ENCODE measurements at places on chromosomes 13 and 19. TPM values are rescaled to one million over a fixed set of nuclear protein-coding genes. Genes with fewer than 3 reads are reported as not detected.

- peaks cover 32% of the 10 kb centered on the region for H3K4me1 ChIP-seq
- peak within 1 kb of the TSS; percentile 78 for H3K4me3 ChIP-seq
- peak within 1 kb of the TSS; percentile 80 for H3K27ac ChIP-seq
- H3K36me3 ChIP-seq: no peaks in the 10 kb centered on the region
- DNase-seq: peak; percentile 96
Measured at GRCh38 chr13:24160458-24161009, at the start of gene SPATA13. SPATA13 (plus strand) TSS chr13:24160720; CDS start chr13:24222930, 62,210 bp downstream.

DNA sequence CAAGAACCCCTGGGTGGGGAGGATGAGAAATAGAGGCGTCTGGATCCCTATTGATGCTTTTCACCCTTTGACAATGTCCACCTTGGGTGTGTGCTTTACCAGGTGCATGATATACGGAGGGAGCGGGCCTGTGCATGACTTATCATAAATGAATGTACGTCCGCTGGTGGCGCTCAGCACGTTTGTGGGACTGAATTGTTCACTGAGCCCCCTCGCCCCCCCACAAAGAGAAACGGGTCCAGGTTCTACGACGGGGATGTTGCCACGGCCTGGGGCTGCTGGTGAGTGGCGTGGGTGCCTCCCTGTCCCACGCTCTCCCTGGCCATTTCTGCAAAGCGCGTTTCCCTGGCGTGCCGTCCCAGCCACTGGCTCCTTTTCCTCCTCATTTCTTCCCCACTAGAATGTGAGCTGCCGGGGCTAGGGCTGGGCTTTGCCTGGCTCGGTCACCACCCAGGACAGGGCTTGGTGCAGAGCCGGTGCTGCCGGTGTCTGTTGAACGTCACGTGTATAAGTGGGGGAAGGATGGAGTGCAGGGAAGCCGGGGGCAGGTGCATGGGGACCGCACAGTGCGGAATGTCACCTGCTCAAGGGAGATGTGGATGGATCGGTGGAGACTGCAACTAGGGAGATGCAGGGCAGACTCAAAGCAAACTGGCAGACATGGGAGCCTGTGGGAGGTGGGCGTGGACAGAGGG, 21.6 kb downstream of the LRRC4B start:
- H3K27me3 ChIP-seq: no peaks in the 10 kb centered on the region
- H3K4me1 ChIP-seq: no peaks in the 10 kb centered on the region
- H3K27ac ChIP-seq: no peak overlapping the region

GRCh38 chr13:23754506-23754905, 134.7 kb downstream of the MIPEP start:
- peaks cover 2% of the 10 kb centered on the region for H3K36me3 ChIP-seq
- no peak for DNase-seq
- H3K4me3 ChIP-seq: no peak overlapping the region
- peaks cover 20% of the 10 kb centered on the region for H3K4me1 ChIP-seq
- H3K27me3 ChIP-seq: no peaks in the 10 kb centered on the region

- no peak for DNase-seq
- no peak overlapping the region for H3K27ac ChIP-seq
- H3K4me3 ChIP-seq: no peak overlapping the region
- no peaks in the 10 kb centered on the region for H3K36me3 ChIP-seq
- no peaks in the 10 kb centered on the region for H3K4me1 ChIP-seq
Measured at GRCh38 chr19:38517321-38517720, 83.8 kb downstream of the RYR1 start.

GRCh38 chr19:35790981-35791813, 15.8 kb downstream of the ARHGAP33 start:
- no peaks in the 10 kb centered on the region for H3K36me3 ChIP-seq
- no peak overlapping the region for H3K4me3 ChIP-seq
- peaks cover 26% of the 10 kb centered on the region for H3K27me3 ChIP-seq
- no peak for DNase-seq

- no peaks in the 10 kb centered on the region for H3K27me3 ChIP-seq
- no peak overlapping the region for H3K4me3 ChIP-seq
- DNase-seq: no peak
- H3K27ac ChIP-seq: no peak overlapping the region
- H3K4me1 ChIP-seq: no peaks in the 10 kb centered on the region
Measured at GRCh38 chr19:30309176-30309575, 63.0 kb upstream of the ZNF536 start.

- no peaks in the 10 kb centered on the region for H3K27me3 ChIP-seq
- no peak for DNase-seq
- H3K27ac ChIP-seq: peak overlapping the region; percentile 78
- H3K36me3 ChIP-seq: no peaks in the 10 kb centered on the region
- H3K4me1 ChIP-seq: peaks cover 20% of the 10 kb centered on the region
Measured at GRCh38 chr13:113420833-113421600, 32.3 kb downstream of the ADPRHL1 start.

GRCh38 chr13:98461486-98462240, 115.2 kb downstream of the STK24 start:
- H3K36me3 ChIP-seq: peaks cover 49% of the 10 kb centered on the region
- no peaks in the 10 kb centered on the region for H3K27me3 ChIP-seq
- peaks cover 22% of the 10 kb centered on the region for H3K4me1 ChIP-seq
- no peak overlapping the region for H3K4me3 ChIP-seq
- no peak for DNase-seq
- H3K27ac ChIP-seq: no peak overlapping the region

GRCh38 chr19:49639401-49640112, 386 bp downstream of the RRAS start:
- no peak for DNase-seq
- H3K4me1 ChIP-seq: peaks cover 75% of the 10 kb centered on the region
- H3K36me3 ChIP-seq: peaks cover 24% of the 10 kb centered on the region
- peak overlapping the region; percentile 97 for H3K4me3 ChIP-seq

GRCh38 chr19:33302175-33302973, at the start of gene CEBPA:
CEBPA (minus strand) TSS chr19:33302534; CDS start chr19:33302414, 120 bp downstream.
- H3K4me1 ChIP-seq: peaks cover 59% of the 10 kb centered on the region
- no peaks in the 10 kb centered on the region for H3K36me3 ChIP-seq
- peak within 1 kb of the TSS; percentile 89 for H3K4me3 ChIP-seq

DNA sequence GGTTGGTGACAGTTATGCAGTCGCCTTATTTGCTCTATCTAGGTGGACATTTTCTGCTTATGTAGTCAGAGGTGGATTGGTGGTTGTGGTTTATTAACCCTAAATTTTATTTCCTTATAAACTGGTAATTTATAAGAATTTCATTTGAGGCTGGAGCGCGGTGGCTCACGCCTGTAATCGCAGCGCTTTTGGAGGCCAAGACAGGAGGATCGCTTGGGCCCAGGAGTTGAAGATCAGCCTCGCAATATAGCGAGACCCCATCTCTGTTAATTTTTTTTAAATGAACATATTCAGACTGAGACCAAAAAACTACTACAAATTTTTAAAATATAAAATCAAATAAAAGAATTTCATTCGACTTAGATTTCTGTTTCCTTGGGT, 810 bp downstream of the ZNF627 start:
- no peaks in the 10 kb centered on the region for H3K27me3 ChIP-seq
- H3K27ac ChIP-seq: peak overlapping the region; percentile 93
- H3K36me3 ChIP-seq: no peaks in the 10 kb centered on the region
- DNase-seq: no peak
- H3K4me1 ChIP-seq: peaks cover 40% of the 10 kb centered on the region
- peak overlapping the region; percentile 94 for H3K4me3 ChIP-seq

DNA sequence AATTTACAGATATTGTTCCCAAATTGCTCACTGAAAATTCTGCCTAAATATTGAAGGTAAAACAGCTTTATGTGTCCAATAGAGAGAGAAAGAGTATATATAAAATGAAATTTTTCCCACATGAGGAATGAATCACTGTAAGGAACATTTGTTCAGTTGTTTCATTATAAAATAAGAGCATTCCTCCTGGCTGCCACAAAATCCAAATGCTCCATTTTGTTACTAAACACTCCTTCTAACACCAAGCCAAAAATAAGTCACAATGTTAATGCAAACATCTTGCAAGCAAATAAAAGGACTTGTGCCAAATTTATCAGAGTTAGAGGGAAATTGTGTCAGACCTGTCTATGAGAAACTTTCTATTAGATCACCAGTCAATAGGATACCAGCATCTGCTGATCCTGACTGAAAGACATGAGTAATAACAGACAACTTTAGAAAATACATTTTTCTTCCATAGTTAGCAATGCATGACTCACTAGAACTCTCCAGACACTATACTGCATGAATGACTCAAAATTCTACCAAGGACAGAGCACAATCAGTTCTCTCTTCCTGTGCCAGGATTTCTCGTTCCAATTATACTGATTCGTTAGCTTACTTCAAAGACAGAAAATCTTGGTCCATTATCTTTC, 83.5 kb upstream of the FNDC3A start:
- no peak for DNase-seq
- H3K27me3 ChIP-seq: no peaks in the 10 kb centered on the region
- no peak overlapping the region for H3K4me3 ChIP-seq
- peaks cover 11% of the 10 kb centered on the region for H3K4me1 ChIP-seq
- no peaks in the 10 kb centered on the region for H3K36me3 ChIP-seq

DNA sequence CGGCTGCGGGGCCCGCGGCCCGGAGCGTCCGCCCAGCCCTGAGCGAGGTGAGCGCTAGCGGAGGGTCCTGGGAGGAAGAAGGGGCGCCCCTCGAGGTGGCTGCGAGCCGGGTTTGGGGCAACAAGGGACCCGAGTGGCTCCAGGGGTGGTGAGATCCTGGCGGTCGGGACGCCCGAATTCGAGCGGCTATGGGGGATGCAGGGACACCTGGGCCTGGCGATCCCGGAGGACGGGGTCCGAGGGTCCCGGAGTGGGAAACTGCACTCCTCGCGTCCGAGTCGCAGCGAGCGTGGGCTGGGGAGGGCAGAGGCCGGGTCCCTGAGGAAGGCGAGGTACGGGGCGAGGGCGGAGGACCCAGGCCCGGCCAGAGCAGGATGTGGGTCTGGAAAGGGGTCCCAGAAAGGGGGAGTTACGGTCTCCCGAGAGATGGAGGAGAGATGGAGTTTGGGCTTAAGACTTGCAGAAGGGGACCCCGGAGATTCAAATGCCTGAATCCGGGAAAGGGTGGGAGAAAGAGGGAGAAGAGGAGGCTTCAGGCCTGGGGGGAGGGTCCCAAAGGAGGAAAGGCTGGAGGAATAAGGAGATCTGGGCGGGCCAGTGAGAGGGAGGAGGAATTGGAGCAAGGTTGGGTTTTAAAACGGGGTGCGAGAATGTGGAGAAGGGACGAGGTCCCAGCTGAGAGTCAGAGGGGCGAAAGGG, 542 bp downstream of the CACNG7 start:
- peaks cover 29% of the 10 kb centered on the region for H3K4me1 ChIP-seq
- H3K27me3 ChIP-seq: peaks cover 97% of the 10 kb centered on the region
- H3K27ac ChIP-seq: no peak overlapping the region
- no peak overlapping the region for H3K4me3 ChIP-seq
- DNase-seq: no peak
- H3K36me3 ChIP-seq: no peaks in the 10 kb centered on the region

DNA sequence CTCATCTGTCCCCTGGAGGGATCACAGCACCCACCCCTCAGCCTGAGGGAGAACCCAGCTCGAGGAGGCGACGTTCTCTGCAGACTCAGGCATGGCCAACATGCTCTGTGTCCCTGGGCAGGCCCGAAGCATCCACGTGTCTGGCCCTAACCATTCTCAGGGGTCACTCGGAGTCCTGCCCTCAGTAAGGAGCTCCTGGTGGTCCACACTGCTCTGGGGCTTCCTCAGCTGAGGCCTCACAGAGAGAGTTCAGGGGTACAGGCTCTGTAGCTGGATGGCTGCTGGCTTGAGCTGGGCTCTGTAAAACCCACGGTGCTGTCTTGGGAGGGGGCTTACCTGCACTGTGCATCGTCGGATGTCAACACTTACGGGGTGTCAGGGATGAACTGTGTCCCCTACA, 4.4 kb upstream of the SIGLEC8 start:
- no peaks in the 10 kb centered on the region for H3K27me3 ChIP-seq
- H3K36me3 ChIP-seq: no peaks in the 10 kb centered on the region
- DNase-seq: no peak
- H3K4me1 ChIP-seq: no peaks in the 10 kb centered on the region

DNA sequence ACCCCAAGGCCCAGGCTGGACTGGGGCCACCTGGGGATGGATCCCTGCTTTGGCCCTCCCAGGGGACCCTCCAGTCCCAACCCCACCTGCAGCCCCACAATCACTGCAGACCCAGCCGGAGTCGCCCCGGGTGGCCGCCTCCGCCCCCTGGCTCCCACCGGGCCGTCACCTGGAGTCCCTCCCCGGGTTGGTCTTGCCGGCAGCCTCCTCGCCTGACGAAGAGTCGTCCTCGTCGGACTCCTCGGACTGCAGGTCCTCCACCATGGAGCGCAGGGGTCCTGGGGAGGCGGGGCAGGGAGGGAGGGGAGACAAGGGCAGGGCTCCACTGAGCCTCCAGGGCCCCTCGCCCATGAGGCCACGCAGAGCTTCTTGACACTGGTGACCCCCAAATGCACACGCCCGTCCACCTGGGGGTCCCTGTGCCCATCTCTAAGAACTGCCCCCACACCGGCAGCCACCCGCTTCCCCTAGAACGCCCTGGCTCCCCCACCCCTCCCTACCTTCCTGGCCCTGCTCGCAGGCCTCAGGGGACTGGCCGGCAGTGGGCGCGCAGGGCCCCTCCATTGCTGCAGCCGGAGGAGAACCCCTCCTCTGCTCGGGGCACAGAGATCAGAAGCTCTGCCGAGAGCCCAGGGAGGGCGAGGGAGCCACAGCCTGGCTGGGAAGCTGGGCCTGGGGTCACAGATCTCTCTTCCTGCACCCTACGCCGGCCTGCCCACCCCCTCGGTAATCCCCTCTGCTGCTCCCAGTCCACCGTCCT, 63.4 kb downstream of the MLLT1 start:
- H3K27ac ChIP-seq: peak overlapping the region; percentile 39
- H3K27me3 ChIP-seq: no peaks in the 10 kb centered on the region
- H3K4me3 ChIP-seq: no peak overlapping the region
- H3K36me3 ChIP-seq: peaks cover 65% of the 10 kb centered on the region
- H3K4me1 ChIP-seq: peaks cover 52% of the 10 kb centered on the region
- DNase-seq: no peak

- peaks cover 7% of the 10 kb centered on the region for H3K36me3 ChIP-seq
- no peak overlapping the region for H3K27ac ChIP-seq
- peaks cover 71% of the 10 kb centered on the region for H3K4me1 ChIP-seq
- H3K4me3 ChIP-seq: no peak overlapping the region
- no peak for DNase-seq
- no peaks in the 10 kb centered on the region for H3K27me3 ChIP-seq
Measured at GRCh38 chr19:32672841-32673240, 2.1 kb downstream of the ANKRD27 start.

DNA sequence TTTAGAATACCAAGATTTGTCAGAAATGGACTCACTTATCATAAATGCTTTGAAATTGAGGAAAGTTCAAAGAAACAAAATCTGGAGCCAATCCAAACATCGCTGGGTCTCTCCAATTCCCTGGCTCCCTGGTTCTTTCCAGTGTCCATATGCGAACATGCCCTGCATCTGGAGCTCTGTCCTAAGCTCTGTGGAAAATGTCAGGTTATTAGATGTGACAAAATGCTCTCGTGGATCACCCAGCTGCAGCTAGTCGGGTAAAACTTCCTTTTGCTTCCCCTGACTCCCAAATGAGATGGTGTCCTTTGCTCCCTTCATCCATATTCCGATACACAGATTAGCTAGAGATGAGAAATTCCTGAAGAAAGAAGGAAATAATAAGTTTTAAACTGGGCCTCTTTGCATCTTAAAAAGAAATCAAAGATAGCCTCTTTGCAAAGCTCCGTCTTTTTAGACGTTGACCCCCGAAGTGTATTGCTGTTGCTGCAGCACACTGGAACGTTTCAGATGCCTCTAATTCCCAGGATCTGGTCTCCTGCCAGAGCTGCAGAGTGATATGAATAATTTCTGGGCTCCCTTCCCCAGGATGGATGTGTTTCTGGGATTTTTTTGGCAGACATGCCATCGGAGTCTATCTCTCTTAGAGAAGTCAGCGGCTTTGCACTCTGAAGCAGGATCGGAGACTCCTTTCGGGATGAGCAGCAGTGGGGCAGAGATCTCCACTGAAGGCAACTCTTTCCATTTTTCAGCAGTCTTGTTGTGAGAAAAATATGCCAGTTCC, 102.9 kb downstream of the TEX26 start:
- DNase-seq: no peak
- H3K4me3 ChIP-seq: no peak overlapping the region
- H3K27ac ChIP-seq: no peak overlapping the region
- H3K4me1 ChIP-seq: peaks cover 12% of the 10 kb centered on the region
- H3K27me3 ChIP-seq: no peaks in the 10 kb centered on the region

Gene OBI1
- total RNA-seq: 10.3 TPM

Gene PPAN
- total RNA-seq: 39.3 TPM

Gene MATK
- total RNA-seq: 2.9 TPM

Measured in esophagus muscularis mucosa (tissue), 4 donors.